ENCODE measurements at places on chromosomes 4 and X.

DNA sequence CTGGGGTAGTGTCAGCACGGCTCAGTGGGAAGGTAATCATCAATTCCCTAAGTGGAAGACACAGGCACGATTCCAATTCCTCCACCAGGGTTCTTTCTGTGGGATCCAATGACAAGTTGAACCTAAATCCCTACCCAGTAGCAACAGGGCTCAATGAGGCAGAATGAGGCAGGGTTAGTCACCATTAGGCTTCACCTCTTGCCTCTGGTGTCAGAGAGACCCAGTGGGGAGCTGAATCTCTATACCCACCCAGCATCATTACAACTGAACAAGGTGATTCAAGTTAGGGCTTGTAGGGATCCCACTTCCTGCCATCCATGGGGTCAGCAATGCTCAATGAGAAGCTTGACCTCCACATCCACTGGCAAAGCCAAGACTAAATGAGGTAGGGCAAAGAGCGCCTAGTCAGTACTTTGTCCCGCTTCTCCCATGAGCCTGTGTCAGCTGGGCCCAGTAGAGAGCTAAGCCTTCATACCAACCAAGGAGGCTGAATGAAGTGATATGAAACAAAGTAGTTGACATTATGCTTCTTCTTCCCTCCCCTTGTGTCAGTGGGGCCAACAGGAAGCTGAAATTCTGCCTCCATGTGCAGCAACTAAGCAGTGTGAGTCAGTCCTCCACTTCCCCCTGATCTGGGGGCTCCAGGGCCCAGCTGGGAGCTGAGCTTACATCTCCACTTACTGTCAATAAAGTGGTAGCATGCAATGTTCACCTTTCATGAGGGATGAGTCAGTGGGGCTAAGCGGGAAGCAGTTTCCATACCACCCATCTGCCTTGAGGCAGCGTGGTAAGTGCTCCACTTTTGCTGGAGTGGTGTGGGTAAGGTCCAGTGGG, 36.4 kb upstream of the RBM41 start:
- DNase-seq = no peak

- no peak for DNase-seq
Observed at GRCh38 chr4:3387154-3387942, 54.4 kb upstream of the HGFAC start.

DNA sequence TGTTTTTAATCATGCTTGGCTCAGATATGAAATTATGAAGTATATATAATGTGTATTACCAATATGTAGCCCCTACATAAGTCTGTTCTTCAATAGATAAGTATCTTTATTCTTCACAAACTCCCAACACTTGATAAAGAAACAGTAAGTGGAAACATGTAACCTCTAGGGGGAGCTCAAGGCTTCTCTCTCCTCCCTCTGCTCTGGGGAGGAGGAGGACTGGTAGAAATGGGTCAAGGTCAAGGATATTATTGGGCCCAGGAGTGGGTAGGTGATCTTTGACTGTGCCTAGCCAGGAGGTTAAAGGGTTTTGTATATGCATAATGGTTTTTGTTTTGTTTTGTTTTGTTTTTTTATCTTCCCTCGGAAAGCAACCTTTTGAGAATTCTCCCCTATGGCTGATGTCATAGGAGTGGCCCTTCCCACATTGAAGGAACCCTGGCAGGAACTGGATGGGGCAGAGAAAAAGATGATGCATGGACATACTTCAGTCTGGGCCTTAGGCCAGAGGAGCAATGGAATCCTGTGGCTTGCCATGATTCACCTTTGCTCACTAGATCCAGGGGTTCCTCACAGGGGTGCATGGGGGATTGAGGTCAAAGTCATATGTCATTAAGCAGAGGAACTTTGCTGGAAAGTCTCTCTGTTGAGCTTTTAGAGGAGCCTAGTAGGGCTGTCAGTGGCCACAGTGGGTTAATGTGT, 460.3 kb downstream of the MID1IP1 start:
- DNase-seq = no peak

- no peak for DNase-seq
Observed at GRCh38 chr4:108382751-108383150, 214.0 kb upstream of the LEF1 start.

DNA sequence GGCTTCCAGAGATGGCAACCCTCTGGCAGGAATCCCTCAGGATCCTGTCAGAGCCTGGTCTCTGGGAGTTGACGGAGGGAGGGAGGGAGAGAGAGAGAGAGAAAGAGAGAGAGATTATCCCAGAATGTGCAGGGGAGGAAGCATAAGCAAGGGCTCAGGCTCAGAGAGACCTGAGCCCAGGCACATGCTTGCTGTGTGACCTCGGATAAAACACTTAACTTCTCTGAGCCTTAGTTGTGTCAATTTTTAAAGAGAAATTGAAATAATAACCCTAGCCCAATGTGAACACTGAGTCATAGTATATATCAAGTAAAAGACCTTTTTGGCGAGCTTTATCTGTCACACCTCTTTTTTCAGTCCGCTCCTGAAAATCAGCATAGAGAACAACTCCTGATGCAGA, 473 bp upstream of the USP51 start:
- no peak for DNase-seq

- no peak for DNase-seq
Observed at GRCh38 chrX:124679199-124679598, 332.8 kb downstream of the SH2D1A start.

DNA sequence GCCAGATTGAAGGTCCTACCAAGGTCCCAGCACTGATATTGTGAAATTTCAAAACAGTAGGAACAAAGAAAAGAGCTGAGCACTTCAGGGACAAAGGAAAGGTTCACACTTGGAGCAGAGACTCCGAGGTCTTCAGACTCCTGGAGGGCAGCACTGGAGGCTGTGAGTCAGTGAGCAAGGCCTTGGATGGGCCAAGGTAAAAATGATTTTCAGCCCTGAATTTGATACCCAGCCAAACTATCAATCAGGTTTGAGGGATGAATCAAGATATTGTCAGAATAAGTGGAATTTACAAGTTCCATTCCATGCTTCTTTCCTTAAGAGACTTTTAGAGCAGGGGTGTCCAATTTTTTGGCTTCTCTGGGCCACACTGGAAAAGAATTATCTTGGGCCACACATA, 111.7 kb downstream of the ADRA2C start:
- DNase-seq = no peak
